ENCODE measurements at places on chromosomes 2 and 18. TPM values are rescaled to one million over a fixed set of nuclear protein-coding genes. Genes with fewer than 3 reads are reported as not detected.

ANKRD53 gene
- total RNA-seq = 0.92 TPM

CROCC2 gene
- total RNA-seq = not detected

- no peak for DNase-seq
Measured at GRCh38 chr2:237614151-237614720, 13.2 kb upstream of the LRRFIP1 start.

GRCh38 chr2:65786007-65786717, 353.8 kb upstream of the SPRED2 start:
- no peak for DNase-seq

DNA sequence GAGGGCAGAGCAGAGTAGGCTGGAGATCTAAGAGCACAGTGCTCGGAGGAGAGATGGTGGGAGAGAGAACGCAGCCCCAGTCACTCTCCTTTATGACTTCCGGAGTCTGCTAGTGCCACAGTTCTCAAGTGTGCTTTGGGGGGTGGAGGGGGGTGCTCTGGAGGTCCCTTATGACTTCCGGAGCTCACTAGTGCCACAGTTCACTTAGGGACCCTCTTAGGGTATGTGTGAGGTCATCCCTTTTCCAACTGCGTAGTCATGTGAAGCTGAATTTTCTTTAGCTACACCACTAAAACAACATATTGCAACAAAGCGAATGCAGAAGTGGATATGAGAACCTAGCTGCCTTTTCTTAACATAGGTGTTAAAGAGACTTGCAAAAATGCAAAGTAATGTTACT, 153.7 kb upstream of the KCTD1 start:
- no peak for DNase-seq

DNA sequence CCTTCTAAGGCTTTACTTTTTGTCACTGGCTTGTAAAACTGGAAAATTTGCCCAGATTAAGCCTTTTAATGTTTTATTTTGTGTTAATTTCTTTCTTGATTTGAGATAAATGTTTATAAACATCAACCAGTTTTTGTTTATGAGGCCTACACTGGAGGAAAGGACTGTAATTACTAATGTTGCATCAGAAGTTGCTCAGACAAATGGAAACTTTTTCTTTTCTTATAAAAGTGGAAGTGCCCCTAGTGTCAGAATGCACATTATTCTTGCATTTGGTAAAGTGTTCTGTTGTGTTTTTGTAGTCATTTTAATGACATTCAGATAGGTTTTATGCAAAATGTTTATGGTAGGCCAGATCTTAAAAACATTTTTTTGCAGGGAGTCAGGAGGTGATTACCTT, 25.3 kb downstream of the LCLAT1 start:
- DNase-seq = no peak

GRCh38 chr2:16425462-16426336, 239.9 kb downstream of the CYRIA start:
- DNase-seq = peak; percentile 35

- DNase-seq = no peak
Measured at GRCh38 chr18:35512761-35513160, 15.0 kb upstream of the INO80C start.

TEKT4 gene
- not detected for total RNA-seq

CSRNP3 gene
- 4.2 TPM for total RNA-seq

DNA sequence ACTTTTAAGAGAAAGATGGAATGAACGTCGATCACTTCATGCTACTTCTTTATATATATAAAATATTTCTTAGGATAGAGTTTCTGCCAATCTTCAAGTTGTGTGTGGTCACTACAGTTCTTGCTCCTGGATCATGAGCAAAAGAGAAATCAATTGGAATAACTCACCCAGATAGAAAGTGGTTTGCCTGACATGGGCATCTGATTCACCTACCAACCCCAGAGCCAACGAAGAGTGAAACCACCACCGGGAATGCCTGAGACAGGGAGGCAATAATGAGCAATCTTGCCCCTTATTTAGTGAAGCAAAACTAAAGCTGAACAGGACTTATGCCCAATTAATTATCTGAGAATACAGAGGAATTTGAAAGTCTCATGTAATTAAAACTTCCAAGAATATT, 250.2 kb upstream of the REG3G start:
- DNase-seq = no peak

- DNase-seq = no peak
Measured at GRCh38 chr2:225100269-225100668, 58.0 kb upstream of the DOCK10 start.

HNRNPA3 gene
- 70.4 TPM for total RNA-seq

DNA sequence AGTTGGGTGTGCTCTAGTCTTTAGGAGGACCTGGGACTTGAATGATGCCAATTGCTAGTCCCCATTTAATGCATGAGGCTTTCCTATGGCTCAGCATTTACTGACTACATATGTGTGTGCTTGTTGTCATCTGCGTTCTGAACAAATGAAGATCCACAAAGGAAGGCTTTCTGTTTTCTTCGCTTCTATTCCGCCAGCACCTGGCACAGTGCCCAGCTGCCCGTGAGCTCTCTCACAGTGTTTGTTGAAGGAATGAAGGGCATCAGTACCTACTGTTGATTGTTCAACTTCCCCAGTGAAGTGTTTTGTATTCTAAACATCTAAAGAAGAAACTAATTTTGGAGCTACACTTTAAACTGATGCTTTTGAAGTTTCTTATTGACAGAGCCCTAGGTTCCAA, 122.4 kb upstream of the LINC00305 start:
- DNase-seq = no peak

DNA sequence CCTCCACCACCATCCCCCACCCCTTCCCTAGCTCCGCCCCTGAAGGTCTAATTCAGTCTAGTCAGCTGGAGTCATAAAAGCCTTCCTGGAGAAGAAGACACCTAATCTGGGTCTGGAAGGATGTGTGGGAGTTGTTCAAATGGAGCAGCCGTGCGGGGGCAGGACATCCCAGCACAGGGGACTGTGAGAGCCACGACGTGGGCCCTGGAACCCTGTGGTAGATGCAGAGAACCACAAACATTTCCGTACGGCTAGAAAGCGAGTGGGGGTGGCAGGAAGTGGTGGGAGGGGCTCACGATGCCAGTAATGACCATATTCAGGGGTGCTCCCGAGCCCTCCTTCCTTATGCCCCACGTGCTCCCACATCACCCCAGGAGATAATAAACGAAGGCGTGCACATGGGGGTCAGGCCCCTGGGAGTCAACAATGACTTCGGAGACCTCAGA, 20.9 kb upstream of the COL6A3 start:
- DNase-seq = no peak

SP140 gene
- 0.47 TPM for total RNA-seq

CRYGC gene
- not detected for total RNA-seq

SESTD1 gene
- 33.7 TPM for total RNA-seq

SKA1 gene
- 0.20 TPM for total RNA-seq

GRCh38 chr2:162243715-162244114, 470 bp upstream of the FAP start:
- no peak for DNase-seq

PIEZO2 gene
- total RNA-seq = 1.1 TPM

- DNase-seq = no peak
Measured at GRCh38 chr18:56873441-56874140, 222.4 kb downstream of the WDR7 start.

GCKR gene
- not detected for total RNA-seq

FOXI3 gene
- not detected for total RNA-seq

GRCh38 chr2:126907671-126908070, 9.0 kb downstream of the TEX51 start:
- DNase-seq = no peak

- no peak for DNase-seq
Measured at GRCh38 chr2:40556739-40557138, 104.8 kb upstream of the SLC8A1 start.

DNA sequence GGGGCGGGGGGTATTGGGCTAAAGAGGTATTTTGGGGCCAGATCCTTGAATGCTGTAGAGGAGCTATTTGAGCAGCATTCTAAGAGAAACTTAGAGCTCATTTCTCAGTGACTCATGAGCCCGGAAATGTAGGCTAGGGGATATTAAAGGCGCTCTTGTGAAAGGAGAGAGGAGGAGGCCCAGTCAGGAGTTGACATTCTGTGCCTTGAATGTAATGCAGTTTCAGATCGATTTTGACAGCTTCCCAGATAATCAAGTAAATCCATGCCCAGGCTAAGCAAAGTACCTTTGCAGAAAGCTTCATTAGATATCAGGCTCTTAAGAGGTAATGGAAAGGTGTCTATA, 1.5 kb downstream of the CAB39 start:
- DNase-seq = no peak

DNA sequence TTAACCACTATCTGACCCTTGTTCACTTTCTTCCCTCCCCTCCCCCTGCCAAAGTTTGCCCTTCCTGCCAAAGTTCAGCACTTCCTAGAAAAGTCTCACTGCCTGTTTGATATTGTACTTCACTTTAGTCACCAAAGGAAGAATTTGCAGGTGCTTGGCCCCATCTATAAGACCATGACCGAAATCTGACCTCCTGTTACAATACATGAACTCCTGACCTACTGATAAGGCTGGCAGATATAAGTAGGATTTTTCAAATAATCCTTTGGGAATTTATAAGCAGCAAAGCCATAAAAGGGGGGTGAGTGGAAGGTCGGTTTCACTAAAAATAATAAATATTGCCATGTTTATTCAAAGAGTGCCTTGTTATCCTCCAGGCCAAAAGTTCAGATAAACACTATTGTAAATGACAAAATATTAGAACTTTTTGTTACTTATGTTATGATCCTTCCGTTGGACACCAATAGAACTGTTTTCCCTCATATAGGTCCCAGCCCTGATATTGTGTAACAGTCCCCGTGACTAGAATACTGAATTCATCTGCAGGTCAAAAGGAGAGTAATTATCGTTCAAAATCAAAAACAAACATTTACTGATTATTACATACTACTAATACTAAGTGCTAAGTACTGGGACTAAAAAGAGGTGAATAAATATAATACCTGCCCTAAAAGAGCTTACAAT, 277.6 kb downstream of the EXOC6B start:
- no peak for DNase-seq

GRCh38 chr18:80140455-80140985, 31.5 kb downstream of the ADNP2 start:
- DNase-seq = no peak

MAP3K19 gene
- total RNA-seq = not detected

PTPN18 gene
- 12.5 TPM for total RNA-seq

- no peak for DNase-seq
Measured at GRCh38 chr18:63197246-63197869, 122.2 kb downstream of the BCL2 start.

GRCh38 chr2:196145256-196145655, 26.1 kb downstream of the STK17B start:
- DNase-seq = no peak

- no peak for DNase-seq
Measured at GRCh38 chr2:216653093-216653799, 20.0 kb downstream of the IGFBP2 start.

DNA sequence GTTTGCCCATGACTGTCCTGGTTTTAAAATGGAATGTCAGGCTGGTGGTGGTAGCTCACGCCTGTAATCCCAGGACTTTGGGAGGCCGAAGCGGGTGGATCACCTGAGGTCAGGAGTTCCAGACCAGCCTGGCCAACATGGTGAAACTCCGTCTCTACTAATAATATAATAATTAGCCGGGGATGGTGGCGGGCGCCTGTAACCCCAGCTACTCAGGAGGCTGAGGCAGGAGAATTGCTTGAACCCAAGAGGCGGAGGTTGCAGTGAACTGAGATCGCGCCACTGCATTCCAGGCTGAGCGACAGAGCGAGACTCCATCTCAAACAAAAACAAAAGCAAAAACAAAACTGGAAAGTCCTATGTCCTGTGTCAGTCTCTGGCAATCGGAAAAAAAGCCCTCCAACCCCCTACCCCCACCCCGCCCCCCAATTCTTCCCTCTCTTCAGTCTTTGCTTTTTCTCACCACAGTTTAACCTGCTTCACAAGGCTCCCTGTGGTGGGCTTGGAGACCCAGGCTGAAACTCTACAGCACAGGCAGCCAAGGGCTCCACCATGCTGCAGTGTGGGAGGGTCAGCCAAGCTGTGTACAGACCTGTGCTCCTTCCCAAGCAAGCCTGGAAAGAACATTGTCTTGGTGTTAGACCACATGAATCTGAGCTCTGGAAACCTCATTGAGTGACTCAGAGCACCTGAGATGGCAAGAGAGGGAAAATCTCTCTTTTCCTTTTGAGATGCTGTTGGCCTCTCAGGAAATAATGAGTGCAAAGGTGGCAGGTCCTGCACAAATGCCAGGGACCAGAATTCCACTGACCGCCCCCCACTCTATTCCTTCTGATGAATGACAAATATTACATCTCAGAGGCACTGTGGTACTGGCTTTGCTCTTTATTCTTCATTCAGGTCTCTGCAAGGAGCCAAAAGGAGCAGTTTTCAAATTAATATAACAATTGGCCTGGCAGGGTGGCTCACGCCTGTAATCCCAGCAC, 16.7 kb downstream of the MYCN start:
- DNase-seq = no peak

DNA sequence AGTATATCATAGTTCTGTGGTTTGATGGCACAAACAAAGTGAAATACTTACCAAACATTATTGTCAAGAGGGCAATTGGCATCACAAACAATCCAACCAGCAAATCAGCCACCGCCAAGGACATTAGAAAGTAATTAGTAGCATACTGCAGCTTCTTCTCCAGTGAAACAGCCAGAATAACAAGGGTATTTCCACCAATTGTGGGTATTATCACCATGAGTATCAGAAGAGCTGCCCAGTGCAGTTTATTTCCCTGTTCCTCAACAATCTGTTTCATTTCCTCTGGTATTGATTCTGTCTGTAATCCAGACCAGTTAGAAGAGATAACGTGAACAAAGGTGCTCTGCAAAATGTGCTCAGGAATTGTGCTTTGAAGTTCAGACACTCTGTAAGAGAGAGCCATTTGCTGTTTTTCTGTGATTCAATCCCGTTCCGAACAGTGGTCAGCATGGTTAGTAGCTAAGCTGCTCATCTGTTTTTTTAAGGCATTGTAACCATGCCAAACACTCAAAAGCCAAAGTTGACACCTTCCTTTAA, 1.4 kb downstream of the HTR2B start:
- DNase-seq = no peak

DNA sequence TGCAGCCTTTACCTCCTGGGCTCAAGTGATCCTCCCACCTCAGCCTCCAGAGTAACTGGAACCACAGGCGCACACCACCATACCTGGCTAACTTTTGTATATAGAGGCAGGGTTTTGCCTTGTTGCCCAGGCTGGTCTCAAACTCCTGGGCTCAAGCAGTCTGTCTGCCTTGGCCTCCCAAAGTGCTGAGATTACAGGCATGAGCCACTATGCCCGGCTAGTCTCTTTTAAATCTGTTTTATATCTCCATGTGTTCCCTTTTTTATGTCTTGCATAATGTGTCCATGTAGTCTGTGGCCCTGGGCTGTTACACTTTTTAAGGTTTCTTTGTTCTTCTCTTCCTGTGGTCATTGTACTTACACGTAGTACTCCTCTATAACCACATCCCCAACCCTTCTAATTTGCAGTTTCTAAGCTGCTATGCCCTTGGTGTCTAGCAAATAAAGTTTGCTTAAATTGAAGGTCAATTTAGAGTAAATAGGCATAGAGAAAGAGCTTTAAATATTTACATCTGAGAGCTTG, 168.2 kb downstream of the MCFD2 start:
- DNase-seq = no peak

VSNL1 gene
- 18.6 TPM for total RNA-seq
